ENCODE measurements at places on chromosomes 12 and 14.

DNA sequence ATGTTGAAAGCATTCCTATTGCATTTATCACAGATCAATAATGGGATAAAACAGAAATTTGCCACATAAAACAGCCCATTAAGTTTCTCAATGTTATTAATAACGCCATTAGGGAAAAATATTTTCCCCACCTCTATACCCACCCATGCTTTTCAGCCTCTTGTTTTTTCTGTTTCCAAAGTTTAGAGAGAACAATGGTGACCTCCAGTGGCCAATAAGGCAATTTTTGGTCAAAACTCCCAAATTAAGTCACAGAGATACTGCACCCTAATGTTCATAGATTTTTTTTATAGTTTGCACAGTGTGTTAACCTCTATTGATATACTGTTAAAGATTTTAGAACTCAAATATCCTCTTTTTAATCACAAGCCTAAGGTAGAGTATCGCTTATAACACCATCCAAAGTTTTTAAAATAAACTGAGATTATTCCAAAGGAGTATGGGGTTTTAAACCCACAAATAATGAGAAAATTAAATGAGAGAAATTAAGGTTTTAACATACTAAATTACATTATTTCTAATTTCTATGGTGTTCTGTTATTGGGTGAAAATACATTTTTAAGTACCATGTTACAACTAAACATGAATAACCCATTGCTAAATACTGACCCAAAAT, 184.7 kb upstream of the DCN start:
- peak; percentile 7 for DNase-seq

GRCh38 chr12:2387103-2387834, 334.5 kb downstream of the CACNA1C start:
- DNase-seq = no peak

DNA sequence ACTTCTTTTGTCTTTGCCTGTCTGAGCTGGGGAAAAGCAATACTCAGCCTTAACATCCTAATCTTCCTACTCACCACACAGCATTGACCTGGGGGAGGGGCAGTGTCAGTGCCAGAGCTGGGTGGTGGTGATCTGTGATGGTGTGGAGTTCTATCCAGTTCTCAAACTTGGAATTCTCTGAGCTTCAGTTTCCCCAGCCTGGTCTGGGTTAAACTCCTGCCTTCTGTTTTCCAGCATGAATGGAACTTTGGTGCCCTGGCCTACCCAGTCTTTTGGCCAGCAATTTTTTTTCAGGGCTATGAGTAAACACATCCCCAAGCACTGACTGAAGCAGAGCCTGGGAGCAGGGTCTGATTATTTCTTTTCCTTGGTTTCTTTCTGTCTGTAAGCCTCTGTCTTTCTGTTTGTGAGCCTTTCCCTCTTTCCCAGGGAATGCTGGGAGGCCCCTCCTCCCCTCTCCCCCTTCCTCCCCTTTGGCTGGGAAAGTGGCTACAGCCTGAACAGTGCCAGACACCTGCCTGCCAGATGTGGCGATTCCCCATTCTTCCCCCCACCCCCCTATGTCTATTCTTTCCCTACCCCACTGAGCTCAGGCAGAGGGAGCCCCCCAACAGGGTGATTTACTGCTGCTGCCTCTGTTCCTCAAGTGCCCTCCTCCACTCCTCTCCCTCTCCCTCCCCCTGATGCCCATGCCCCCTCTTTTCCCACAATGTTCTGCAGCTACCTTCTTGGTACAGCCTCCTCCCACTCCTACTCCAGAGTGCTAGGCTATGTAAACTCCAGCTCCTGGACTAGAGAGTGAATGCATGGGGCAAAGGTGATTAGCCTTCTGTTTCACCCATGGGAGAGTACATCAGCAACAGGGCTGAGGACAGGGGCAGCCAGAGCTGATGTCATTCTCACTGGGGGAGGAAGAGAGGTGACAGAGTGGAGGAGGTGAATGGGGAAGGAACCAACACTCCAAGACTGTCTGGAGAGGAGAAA, 11.1 kb downstream of the GPR84 start:
- DNase-seq = no peak

GRCh38 chr14:32366256-32366879, 37.3 kb downstream of the AKAP6 start:
- DNase-seq = no peak

- no peak for DNase-seq
Measured at GRCh38 chr12:98803468-98804209, 158.5 kb downstream of the APAF1 start.

DNA sequence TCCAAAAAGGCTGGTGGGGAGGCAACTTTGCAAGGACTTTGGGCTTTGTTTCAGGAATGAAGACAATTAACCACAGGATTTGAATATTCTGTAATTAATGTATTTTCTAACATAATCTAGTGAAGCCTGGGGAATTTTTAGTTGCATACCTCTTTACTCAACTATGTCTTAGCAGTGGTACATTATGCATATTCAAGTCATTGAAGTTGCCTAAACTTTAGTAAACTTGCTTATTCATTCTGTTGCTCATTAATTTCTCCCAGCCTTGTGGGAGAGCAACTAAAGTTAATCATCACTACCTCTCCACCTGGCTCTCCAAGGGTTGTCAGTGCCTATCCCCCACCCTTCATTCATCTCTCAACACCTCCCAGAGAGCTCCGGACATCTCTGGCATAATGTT, 54.2 kb downstream of the IFNG-AS1 start:
- DNase-seq = no peak
